ENCODE measurements at places on chromosomes 11 and 22.

GRCh38 chr22:29369460-29369859, 18.9 kb downstream of the AP1B1 start:
- DNase-seq = no peak

GRCh38 chr11:35765211-35765610, 102.6 kb downstream of the TRIM44 start:
- DNase-seq = no peak

GRCh38 chr11:44818110-44818509, 91.3 kb downstream of the TSPAN18 start:
- DNase-seq = no peak

DNA sequence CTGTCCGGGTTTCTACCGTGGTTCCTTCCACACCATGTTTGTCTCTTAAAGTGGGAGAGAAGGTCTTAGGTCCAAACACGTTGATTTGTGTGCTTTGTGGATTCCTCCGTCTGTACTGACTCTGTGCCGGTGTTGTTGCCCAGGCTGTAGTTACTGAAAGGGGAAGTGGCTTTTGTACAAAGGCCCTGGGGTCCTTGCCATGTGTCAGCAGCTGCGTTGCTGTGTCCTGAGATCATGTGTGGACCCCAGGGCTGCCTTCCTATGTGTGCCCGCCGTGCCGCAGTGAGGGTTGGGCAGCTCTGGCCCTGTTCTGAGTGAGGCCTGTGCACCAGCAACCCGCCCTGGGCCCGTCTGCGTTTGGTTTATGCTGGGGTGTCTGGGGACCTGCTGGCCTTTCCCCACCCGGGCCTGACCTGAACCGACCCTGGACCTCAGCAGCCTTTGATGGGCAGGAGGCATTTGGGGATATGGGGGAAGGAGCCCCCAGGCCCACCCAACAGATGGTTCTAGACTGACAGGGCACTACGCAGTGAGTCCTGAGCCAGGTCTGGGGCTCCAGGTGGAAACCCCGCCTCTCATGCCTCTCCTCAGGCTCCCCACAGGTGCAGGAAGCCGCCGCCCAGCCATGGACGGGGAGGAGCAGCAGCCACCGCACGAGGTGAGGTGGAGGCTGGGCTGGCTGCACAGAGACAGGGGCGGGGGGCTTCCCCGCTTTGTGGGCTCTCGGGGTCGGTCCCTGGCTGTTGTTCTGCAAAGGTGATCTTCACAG, 6.9 kb downstream of the TRABD start:
- DNase-seq = no peak

DNA sequence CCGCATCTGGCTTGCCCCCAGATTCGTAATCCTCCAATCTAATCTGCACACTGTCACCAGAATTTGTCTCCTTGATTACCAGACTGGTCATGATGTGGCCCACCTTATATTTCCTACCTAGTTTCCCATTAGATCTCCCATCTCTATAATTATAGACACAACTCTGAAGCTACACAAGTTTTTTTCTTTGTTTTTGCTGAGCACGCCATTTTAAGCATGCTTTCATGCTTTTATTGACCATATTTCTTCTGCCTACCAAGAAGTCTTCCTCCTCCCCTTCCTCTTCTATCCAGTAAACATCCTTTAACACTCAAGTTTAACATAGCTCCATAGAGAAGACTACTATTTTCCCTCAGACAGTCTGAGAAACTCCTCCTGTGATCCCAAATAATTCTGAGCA, 24.3 kb upstream of the DEPDC7 start:
- no peak for DNase-seq

GRCh38 chr11:1545432-1545831, 26.6 kb downstream of the DUSP8 start:
- DNase-seq = no peak

- DNase-seq = no peak
Measured at GRCh38 chr11:12461516-12461915, 84.1 kb downstream of the PARVA start.

DNA sequence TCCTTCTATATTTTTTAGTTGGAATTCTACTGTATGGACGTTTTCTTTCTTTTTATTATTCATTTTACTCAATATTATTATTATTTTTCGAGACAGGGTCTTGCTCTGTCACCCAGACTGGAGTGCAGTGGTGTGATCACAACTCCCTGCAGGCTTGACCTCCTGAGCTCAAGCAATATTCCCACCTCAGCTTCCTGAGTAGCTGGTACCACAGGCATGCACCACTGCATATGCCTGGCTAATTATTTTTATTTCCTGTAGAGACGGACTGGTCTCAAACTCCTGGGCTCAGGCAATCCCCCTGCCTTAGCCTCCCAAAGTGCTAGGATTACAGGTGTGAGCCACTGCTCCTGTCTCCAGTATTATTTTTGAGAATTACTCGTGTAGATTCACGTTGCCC, 34.0 kb upstream of the CCDC134 start:
- no peak for DNase-seq

DNA sequence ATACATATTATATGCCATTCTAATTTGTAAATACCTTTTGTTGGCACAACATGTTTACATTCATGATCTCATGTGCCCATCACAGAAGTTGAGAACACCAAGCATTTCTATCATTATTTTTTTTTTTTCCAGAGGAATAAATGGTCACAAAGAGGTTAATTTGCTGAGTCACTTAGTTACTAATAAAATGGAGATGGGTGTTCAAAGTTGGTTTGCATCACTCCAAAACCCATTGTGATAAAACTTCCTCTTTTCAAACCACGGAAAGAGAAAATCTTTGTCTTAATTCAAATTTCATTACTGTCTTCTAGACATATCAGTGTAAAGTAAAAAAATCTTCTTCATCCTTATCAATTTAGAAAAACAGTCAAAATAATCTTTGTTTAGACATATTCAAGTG, 636.8 kb upstream of the CCDC179 start:
- no peak for DNase-seq

DNA sequence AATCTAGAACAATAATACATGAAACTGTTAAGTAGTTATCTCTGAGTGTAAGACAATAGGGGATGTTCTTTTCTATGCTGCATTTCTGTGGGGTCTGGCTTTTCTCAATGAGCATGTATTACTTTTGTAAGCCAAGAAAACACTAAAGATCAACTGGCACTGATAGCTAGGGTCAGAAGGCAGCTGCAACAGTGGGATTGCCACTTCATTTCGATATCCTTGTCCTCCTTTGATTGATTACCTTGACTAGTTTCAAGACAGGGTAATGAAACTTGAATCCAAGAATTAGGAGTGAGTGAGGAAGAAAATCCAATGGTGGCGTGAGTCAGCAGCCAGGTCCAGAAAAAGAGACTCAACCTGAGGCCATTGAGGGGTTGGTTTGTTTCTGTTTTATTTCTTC, 46.5 kb downstream of the FEZ1 start:
- no peak for DNase-seq
